Right renal cortex interstitium (tissue), 3 donors: ENCODE measurements at places on chromosomes 1 and 21.
A peak's percentile ranks its signal among the peaks of the same experiment; 100 is the strongest.

- no peak for DNase-seq
These were observed 1.0 kb downstream of the RNF220 start for GRCh38 chr1:44405798-44406736.

- DNase-seq, result no peak
These were observed 162.3 kb downstream of the PSMG1 start for GRCh38 chr21:39020751-39021477.

DNA sequence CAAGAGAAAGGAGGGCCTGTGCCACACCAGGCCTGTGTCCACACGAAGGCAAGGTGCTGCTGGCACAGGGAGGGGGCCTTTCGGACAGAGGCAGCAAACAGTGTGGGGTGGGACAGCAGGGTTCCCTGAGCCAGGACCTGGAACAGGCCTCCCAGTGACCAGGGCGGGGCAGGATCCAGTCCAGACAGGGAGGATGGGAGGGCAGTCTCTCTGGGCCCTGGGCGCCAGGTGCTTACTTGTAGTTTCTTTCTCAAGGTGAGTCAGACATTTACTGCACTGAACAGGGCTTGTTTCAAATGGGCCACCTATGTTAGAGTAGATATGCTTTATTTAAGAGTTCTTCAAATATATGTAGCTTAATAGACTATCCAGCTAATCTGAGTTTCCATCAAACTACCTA, 52.8 kb upstream of the STUM start:
- no peak for DNase-seq

- DNase-seq, result no peak
These were observed 74.1 kb upstream of the JUN start for GRCh38 chr1:58857680-58858673.

DNA sequence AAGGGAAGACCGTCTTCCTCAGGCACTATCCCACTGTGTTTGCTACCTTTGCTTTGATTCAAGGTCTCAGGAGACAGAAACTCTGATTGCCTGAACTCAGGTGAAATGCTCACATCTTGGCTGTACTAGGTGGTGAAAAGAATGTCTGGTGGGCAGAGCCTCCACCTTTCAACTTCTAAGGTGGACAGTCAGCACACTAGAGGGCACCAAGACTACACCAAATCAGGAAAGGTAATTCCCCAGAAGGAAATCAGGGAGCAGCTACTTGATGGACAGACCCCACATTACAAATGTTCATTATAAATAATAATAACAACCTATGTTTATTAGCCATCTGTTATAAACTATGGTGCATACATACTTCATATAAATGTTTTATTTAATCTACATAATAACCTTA, 220.9 kb downstream of the ATG4C start:
- no peak for DNase-seq

- DNase-seq, result no peak
These were observed 23.6 kb downstream of the XCL2 start for GRCh38 chr1:168520052-168520751.

DNA sequence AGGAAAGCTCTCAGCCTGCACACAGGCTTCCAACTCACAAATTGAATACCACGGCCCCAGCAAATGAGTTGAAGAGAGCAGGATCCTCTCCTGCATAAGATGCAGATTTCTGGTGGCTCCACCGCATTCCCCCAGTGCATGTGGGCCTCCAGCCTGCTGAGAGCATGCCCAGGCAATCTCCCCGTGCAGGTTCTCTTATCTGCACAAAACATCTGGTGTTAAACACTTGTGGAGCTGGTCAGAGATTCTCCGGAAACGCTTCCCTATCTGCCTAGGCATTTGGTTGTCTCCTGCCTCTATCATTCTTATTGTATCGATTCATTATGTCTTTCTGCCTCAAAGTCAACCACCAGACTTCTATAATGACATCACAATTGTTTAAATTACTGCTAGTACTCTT, 1349.0 kb upstream of the B3GALT2 start:
- no peak for DNase-seq

GRCh38 chr1:204828352-204828850, 42.3 kb upstream of the NFASC start:
- peak; percentile 63 for DNase-seq

GRCh38 chr1:180600343-180600742, 31.5 kb upstream of the XPR1 start:
- no peak for DNase-seq
